ENCODE measurements at places on chromosomes 12 and 14.

DNA sequence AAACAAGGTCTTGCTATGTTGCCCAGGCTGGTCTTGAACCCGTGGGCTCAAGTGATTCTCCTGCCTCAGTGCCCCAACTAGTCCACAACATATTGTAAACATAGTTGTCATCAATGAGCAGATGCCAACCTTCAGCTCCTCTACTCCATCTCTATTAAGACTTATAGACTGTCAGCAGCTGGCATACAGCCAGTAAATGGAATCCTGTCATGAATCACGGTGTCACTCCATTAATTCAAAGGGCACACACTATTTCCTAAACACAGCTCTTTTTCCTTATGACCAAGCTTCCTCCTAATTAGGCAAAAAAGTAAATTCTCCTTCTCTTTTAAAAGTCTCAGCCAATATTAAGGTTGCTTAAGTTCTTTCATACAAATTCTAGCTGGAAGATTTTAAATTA lies 111.2 kb downstream of the ITPR2 start:
- DNase-seq, result no peak

GRCh38 chr12:12214201-12214600 lies 52.6 kb downstream of the LRP6 start:
- DNase-seq, result no peak

DNA sequence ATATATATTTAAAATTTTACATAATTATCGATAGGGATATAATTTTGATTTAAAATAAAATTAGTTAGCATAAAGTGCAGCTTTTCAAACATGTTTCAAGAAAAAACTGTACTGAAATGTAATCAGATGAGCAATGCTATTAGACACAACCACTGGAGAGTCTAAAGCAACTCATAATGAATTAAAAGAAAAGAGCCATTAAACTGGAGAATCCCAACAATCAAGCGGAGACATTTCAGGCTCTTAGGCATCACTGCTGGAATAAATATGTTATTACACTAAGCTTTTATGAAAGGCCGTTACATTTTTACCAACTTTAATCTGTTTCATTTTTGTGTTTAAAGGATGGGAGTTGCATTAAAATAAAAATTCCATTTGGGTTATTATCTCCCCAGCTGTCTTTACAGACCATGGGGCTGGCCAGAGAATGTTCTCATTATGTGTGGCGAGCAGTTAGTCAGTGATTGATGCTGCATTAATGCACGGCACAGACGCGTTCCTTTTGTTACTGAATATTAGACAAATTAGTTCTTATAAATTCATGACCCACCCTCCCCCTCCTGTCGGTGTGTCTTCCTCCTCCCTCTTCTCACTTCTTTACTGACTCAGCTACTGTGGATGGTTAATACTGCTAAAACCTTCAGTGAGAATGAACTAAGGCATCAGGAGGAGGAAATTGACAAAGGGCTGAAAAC lies 156.8 kb downstream of the PDZRN4 start:
- no peak for DNase-seq

DNA sequence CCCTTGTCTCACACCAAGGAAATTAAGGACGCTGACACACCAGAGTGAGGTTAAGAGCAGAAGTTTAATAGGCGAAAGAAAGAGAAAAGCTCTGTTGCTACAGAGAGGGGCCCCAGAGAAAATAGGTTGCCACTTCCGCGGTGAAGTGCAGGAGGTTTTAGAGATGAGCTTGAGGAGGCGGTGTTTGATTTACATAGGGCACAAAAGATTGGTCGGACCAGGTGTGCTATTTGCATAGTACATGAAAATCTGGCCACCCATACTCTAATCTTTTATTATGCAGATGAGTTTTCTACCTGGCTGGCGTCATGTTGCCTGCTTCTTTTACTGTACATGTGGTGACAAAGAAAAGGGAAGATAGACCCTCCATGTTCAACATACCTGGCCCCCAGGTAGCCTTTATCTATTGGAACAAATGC lies 23.3 kb upstream of the MYF6 start:
- no peak for DNase-seq

DNA sequence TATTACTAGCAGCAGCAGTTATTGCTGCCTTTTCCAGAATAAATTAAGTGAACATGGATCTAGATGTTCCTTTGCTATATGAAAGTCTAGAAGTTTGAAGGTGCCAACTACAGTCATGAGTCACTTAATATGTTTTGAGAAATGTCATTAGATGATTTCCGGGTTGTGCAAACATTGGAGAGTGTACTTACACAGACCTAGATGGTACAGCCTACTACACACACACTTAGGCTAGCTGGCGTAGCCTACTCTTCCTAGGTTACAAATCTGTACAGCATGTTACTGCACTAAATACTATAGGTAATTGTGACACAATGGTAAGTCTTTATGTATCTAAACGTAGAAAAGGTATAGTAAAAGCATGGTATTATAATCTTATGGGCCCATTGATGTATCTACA lies 368.1 kb downstream of the PDZRN4 start:
- no peak for DNase-seq

DNA sequence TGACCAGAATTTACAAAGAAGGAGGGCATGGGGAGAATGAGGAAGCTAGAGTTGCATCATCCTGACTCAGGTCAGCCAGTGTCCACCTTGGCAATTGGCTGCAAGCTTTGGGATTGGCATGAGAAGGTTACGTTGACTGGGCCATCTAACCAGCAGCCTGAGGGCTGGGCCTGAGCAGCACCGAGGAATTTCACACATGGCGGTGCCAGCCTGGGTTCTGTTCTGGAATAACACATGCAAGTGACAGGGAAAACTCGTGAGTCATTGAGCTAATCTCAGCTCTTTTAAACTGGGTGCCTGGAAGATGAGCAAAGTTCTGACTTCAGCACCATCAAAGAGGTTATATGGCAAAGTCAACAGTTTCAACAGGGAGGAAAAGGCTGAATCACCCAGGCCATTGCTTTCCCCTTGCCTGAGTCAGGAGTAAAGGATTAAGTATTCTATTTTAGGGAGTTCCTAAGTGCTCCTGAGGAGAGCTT lies 543.2 kb upstream of the TBX3 start:
- no peak for DNase-seq

DNA sequence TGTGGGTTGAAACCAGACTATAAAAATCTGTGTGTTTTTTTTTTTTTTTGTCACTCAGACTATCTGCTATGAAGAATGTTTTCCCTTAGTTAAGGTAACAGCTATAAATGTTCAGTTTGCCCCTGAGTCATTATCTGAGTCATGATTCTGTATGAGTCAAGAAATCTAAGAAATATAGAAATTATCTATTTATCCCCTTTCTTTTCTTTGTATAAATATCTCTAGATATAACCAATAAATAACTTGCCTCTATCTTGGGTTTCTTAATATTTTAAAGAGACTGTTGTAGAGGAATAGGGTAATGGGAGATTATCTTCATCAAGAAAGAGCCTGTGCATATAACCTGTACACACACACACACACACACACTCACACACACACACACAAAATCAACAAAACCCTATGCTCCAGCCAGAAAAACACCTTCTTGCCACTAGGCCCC lies 161.7 kb upstream of the EEA1 start:
- no peak for DNase-seq

DNA sequence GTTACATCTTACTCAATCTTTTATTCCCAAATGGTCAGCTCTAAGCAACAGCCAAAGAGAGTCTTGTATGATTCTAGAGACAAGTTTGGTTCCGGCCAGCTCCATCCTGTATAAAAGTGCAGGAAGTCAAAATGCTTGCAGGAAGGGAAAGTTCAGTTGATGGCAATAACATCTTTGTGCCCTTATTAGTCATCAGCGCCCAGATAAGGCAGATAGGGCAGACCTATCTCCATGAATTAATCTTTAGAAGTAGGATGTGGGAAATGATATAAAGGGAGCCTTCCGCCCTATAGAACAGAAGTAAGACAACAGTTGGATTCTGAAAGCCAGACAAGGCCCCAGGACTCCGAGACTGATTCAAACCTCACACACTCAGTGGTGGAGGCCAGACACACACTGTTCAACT lies 6.4 kb downstream of the GNS start:
- no peak for DNase-seq

GRCh38 chr12:13196130-13196921 lies at the start of gene EMP1:
Gene EMP1, plus strand, starts transcription at chr12:13196726. Its CDS starts 14,785 bp downstream, at chr12:13211511.
- DNase-seq, result peak; percentile 85

- DNase-seq, result no peak
These were observed 44.4 kb downstream of the DYRK2 start for GRCh38 chr12:67692966-67693365.

- DNase-seq, result no peak
These were observed 98.2 kb downstream of the DICER1 start for GRCh38 chr14:95059126-95059525.

- no peak for DNase-seq
These were observed 73.7 kb downstream of the DCAF5 start for GRCh38 chr14:69079188-69079742.

DNA sequence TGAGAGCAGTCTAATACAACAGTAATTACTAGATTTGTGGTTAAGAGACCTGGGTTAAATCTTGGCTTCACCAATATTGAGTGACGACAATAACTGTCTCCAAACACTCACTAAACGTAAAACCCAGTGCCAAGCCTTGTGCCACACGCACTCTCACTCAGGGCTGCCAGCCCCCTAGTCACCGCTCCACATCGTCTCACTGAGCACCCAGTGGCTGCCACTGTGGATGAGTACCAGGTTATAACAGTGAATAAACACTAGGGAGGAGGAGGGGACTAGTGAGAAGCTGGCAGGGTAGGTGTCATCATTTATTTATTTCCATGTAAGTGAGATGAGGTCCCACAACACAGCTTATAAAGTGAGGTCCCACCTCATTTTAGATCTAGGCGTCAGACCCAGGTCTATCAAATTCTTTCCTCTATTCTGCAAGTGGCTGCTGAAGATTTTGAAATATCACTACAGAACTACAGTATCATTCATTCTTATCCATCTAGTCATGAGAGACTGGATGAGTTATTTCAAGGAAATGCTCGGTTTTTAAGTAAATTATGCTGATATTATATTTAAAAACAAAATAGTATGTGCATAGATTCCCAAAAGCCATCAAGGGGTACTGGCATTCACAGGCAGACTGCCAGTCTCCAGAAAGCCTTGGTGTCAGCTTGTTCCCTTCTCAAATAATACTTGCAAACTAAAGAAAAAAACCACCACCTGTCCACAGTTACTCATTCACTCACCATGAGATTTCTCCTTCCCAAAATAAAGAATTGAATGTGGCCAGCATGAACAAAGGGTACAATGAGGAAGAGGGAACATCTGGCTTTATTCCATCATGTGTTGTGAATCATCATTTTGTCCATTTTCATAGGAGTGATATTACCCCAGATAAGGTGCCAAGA lies 84.0 kb downstream of the PTPN21 start:
- no peak for DNase-seq

- DNase-seq, result no peak
These were observed 265.5 kb downstream of the ATP23 start for GRCh38 chr12:58206876-58207275.

GRCh38 chr12:68951652-68952051 lies 18.7 kb upstream of the CPM start:
- DNase-seq, result no peak

DNA sequence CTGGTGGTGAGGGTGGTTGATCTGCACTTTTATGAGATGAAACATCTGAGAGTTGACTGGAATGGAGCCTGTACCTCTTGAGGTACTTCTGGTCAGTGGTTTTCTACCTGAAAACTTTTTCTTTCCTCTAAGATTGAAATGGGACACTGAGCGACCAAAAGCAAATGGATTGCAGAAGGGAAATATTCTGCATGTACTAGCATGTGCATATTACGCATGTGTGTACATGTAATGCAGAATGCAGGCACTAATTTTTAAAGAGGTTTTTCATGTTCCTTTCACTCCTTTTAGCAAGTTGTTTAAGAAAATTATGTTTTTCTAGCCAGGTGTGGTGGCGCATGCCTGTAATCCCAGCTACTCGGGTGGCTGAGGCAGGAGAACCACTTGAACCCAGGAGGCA lies 28.7 kb upstream of the EID3 start:
- no peak for DNase-seq

DNA sequence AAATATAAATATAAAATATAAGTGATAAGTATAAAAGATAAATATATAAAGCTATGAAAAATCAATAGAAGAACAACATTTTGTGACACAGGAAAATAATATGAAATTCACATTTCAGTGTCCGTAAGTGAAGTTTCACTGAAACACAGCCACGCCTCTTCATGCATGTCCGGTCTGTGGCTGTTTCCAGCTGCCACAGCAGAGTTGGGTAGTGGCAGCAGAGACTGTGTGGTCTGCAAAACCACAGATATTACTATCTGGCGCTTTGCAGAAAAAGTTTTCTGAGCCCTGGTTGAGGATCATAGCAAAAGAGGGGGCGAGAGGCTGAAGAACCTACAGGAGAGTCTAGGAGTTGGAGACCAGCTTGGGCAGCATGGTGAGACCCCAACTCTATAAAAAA lies 780 bp downstream of the SERPINA4 start:
- no peak for DNase-seq

DNA sequence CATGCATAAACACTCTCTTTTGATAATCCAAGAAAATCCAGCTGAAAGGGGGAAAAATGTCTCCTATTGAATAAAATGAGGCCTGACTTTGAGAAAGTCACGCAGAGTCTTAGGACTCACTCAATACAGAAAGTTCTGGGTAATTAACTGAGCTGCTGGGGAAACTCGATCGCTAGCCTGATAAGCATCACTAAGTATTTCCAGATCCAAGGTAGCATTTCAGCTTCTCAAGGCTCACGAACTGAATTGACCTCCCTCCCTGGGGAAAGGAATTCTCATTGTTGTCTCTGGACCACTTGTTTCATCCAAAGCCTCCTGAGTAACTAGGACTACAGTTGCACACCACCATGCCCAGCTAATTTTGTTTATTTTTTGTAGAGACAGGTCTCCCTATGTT lies 13.8 kb upstream of the ANAPC5 start:
- no peak for DNase-seq

DNA sequence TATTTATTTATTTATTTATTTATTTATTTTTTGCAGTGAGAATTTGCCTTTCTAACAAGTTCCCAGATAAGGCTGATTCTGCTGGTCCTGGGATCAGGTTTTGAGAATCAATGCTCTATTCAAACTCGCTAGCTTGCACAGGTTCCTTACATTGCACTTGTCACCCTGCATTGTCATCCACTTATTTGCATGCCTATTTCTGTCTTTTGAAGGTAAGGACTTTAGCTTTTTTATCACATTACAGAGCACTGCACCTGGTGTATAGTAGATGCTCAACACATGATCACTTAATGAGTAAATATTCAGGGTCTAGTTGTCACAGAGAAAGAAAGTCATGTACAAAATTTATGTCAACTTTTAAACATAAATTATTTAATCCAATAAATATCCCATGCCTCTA lies 219.7 kb upstream of the BTG1 start:
- DNase-seq, result no peak

Data from CD4-positive, alpha-beta T cell treated with Interleukin-6 for 4 hours (primary cell).